ENCODE measurements at places on chromosomes 11 and 22.

DNA sequence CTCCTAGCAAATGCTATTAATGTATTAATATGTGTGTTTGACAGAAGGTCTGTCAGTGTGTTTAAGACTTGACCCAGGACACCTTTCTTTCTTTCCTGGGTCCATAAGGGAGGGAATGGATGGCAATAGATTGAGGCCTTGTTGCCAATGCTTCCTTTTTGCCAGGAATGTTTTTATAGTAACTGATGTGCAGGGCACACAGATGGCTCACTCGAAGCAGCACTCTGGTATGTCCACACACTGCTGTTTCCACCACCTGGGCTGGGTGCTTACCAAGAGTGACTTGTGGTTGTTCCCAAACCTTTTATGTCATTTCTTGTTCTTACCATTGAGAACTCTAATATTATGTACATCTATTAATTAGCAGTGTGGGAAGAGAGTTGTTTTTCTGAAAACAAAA is 396.9 kb upstream of the SYN3 start:
- DNase-seq: no peak

DNA sequence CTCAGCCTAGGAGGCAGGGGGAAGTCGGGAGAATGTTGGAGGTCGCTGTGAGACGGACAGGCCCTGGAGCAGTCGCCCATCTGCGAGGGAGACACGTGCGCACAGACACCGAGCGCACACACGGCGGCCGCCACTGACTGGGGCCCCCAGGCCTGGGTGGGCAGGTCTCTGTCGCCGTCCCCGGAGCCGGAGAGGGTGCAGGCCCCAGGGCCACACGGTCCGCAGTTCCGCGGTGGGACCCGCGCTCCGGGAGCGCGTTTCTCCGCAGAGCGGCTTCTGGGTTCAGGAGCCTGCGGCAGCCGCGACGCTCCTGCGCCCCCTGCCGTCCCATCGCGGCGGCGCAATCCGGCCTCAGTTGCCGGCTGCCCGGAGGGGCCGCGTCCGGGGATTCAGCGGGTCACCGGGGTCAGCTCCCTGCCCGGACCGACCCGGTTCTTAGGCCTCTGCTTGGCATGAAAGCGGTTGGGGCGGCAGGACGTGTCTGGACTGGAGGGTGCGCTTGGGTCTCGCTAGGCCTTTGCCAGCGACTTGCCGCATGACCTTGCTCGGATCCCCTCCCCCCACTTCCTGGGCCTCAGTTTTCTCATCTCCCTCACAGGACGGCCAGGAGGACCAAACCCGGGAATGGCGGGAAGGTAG is 31.2 kb downstream of the PDE2A start:
- peak; percentile 56 for DNase-seq

GRCh38 chr11:103768816-103769215 is 267.6 kb upstream of the DDI1 start:
- DNase-seq: no peak

GRCh38 chr11:119223856-119224255 is 17.7 kb downstream of the CBL start:
- no peak for DNase-seq

DNA sequence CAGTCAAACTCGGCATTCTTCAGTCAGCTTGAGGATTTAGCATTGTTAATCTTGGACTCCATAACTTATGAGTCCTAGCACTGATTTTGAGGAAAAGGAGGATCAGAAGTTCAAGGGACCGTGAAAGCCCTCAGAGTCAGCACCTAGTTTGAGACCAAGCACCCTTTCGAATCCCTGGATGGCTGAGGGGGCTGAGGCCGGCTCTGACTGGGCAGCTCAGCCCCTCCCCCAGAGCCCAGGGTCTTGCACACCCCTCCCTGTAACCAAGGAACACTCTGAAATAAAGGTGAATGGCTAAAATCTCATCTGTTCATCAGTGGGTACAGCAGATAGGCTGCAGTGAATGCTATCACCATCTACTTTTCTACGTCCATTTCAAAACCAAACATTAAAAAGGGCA is 27.3 kb downstream of the SLC25A18 start:
- no peak for DNase-seq

DNA sequence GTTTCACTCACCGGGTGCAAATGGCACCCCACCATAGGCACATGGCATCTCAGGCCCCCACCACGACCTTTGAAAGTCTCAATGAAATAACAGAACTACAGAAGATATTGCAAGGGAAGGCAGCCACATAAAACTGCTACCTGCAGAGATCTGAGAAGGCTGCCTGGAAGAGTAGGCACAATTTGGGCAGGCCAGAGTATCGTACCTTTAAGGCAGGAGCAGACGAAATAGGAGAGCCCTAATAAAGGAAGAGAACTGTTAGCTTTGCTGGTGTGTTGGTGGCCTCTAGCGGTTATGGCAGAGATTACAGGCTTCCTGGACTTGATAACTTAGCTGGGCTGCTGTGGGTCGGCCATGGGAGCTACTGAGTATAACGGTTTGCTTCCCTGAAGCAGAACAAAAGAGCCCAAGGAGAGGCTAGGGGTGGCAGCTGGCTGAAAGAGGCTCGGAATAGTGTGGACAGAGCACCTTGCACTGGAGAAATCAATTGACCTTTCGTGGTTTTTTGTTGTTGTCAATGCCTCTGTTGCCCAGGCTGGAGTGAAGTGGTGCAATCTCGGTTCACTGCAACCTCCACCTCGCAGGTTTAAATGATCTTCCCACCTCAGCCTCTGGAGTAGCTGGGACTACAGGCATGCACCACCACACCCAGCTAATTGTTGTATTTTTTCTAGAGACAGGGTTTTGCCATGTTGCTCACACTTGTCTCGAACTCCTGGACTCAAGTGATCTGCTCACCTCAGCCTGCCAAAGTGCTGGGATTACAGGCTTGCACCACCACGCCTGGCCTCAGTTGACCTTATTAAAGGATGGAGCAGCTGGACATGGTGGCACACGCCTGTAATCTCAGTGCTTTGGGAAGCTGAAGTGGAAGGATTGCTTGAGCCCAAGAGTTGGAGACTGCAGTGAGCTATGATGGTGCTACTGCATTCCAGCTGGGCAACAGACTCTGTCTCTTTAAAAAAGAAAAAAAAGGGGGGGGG is 4.8 kb downstream of the SDF2L1 start:
- peak; percentile 88 for DNase-seq

GRCh38 chr11:27610946-27611345 is 89.3 kb downstream of the BDNF start:
- no peak for DNase-seq

DNA sequence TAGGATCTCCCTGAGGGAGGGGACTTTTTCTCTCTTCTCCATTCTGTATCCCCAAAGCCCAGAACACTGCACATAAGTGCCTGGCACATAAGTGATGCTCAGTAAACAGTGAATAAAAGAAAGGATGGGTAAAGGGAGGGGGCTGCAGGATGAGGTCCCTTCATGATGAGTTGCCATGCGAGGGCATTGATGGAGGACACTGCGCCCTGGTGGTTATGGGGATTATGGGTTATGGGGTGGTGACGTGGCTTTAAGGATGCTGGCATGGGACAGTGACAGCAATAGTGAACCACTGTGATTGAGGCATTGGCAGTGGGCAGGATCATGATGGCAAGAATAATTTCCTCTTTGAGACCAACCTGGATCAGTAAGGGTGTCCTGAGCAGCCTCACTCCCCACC is 43.9 kb upstream of the LRRC32 start:
- DNase-seq: no peak

DNA sequence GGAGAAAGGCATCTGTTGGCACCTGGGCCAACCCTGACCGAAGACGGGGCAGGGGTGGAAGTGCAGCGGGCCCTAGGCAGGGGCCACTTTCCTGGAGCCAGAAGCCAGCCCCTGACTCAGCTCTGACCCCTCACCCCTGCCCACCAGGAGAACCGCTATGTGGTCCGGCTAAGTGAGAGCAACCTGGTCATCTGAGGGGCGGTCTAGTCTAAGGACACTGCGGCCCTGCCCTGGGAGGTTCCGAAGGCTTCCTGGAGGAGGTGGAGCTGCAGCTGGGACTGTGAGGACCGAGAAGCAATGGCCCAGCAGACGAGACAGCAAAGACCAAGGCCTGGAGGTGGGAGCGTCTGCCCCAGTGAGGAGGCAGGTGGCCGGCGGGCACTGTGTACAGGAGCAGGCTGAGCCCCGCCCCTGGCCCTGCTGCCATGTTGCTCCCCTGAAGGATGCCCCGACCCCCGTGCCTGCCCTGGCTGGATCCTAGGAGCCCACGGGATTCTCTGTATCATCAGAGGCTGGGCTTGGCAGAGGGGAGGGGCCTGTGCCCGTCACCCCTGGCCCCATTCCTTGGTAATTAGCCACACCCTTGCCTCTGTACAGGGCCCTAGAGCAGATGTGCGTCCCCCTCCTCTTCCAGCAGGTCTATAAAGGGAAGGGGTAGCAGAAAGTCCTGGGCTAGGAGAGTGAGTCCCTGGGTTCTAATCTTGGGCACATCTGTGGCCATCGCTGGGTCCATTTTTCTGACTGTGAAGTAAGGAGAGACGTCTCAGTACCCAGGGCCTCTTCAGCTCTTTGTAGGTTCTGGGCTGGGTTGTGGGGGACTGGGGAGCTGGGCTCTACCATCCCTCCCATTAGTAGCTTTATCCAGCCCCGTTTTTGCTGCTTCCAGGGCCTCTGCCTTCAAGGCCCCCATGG is 19.4 kb downstream of the RELT start:
- DNase-seq: no peak

GRCh38 chr11:76249195-76249741 is 43.0 kb upstream of the WNT11 start:
- DNase-seq: no peak

DNA sequence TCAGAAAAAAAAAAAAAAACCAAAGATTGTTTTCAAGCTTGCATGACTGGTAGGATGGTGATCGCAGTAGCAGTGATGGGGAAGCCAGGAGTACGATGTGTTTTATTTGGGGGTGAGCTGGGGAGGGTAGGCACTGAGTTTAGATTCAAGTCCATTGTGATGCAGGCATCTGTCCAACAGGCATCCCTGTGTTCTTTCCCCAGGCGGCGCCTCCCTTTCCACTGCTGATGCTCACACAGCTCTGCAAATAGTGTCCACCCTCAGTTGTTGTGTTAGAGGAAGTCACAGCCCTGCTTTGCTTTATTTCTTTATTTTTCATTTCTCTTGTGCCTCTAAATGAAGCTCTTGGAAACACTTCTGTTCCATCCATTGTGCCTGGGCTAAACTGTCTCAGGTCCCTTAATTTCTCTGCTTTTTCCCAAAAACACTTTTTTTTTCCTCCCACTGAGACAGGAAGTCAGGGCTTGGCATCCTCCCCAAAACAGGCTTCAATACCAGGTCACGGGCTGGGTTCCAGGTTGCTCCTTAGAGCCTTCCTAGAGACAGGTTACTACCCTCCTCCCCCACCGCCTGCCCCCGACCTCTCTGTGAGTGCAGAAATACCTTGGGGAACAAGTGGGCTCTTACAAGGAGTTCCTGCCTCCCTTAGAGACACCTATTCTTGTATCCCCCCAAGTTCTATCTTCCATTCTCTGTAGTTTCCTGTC is 38.6 kb upstream of the HSPA8 start:
- DNase-seq: no peak
